ENCODE measurements at places on chromosomes 6 and 20.

- DNase-seq = no peak
Measured at GRCh38 chr20:1735417-1736089, 78.0 kb upstream of the SIRPG start.

- peak; percentile 66 for DNase-seq
Measured at GRCh38 chr6:35294308-35294945, 3.2 kb upstream of the DEF6 start.

DNA sequence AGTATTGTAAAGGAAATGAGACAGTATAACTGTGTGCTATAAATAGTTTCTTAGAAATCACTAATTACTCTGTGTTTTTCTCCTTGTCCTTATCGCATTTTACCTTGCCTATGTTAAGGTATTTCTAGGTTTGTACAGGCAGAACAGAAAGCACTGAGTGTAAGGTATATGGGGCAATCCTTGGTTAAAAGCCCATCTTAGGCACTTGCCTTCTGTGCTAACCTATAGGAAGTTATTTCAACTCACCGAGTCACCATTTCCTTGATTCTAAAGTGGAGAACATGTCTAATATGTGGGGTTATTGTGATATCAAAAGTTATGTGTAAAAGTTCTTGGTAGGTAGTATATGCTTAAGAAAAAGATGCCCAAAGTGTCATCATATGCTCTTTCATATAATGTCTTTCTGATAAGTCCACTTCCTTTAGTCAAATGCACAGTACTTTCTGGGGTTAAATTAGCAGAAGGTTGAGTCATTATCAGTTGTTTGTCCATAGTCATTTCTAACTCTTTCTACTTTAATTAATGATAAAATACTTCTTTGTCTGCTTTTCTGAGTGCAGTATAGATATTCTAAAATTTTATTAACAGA is 276.4 kb downstream of the UTRN start:
- DNase-seq = no peak

GRCh38 chr6:87807475-87807874 is 105.4 kb upstream of the AKIRIN2 start:
- no peak for DNase-seq

- peak; percentile 40 for DNase-seq
Measured at GRCh38 chr6:6878887-6879585, 228.7 kb upstream of the RREB1 start.

DNA sequence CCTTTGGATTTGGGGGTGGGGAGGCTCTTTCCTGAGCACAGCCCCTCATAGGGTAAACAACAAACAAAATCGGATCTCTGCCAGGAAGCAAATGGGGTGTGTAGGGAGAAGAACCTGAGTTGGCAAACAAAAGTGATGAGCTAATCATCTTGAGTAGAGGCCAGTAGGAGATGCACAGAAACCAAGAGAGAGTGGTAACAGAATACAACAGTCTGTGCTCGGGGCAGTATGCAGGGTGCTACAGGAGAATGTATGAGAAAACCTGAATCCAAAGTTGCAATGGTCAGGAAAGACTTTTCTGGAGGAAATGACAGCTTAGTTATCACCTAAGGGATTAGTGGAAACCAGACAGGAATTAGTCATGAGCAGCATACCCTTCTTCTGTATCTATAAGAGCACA is 177.8 kb downstream of the CDKAL1 start:
- DNase-seq = peak; percentile 36

GRCh38 chr20:48325656-48326433 is 502.0 kb downstream of the PREX1 start:
- DNase-seq = no peak

GRCh38 chr20:45300961-45301360 is 5.7 kb upstream of the RBPJL start:
- DNase-seq = peak; percentile 81

DNA sequence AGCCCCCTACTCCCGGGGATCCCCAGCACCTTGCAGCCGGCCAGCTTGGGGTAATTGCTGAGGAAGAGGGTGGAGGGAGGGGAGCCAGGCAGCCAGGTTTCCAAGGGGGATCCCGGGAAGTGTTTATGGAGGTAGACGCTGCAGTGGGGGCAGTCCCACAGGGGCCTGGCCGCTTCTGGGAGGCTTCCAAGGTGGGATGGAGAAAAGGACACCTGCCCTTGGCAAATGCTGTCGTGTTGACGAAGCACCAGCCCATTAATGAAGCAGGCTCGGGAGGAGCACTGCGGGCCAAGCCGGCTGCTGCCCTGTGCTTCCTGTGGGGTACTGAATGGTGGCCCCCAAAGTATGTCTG is 82.4 kb downstream of the TMEM242 start:
- DNase-seq = no peak

GRCh38 chr6:111651185-111652034 is 45.7 kb upstream of the TRAF3IP2 start:
- DNase-seq = no peak

DNA sequence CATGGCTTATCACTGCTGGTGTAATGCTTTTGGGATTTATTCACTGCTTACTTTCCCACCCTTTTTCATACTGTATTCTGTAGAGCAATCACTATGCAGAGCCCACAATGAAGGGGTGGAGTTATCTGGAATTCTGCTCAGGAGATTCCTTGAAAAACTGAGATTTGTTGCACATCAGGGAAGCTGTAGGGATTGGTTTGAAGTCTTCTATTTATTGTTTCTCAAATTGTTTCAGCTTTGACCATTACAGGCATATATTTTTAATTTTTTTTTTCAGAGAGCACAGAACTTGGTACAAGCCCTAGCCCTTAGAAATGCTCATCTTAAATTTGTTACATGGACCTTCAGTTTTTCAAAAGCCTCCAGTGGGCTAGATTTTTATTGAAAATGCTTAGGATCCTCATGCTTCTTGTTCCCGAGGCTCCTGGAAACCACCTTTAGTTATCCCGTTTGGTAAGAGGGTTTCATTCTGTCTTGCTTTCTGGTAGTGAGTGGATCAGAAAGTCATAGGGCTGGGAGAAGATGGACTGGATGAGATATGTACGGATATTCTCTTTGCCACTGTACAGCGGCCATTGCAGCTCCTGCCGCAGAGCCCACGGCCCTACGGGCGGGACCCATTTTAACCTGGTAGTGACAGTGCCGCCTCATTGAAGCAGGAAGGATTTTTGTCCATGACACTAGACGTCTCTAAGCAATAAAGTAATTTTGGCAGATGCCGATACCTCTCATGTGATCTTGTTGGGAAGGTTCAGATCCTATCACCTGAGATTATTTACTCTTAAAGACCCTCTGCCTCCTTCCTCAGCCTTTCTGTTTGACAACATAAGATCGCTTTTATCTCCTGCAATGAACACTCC is 45.3 kb upstream of the ZNF184 start:
- peak; percentile 14 for DNase-seq

GRCh38 chr6:126955621-126956020 is 162.8 kb upstream of the RSPO3 start:
- no peak for DNase-seq

DNA sequence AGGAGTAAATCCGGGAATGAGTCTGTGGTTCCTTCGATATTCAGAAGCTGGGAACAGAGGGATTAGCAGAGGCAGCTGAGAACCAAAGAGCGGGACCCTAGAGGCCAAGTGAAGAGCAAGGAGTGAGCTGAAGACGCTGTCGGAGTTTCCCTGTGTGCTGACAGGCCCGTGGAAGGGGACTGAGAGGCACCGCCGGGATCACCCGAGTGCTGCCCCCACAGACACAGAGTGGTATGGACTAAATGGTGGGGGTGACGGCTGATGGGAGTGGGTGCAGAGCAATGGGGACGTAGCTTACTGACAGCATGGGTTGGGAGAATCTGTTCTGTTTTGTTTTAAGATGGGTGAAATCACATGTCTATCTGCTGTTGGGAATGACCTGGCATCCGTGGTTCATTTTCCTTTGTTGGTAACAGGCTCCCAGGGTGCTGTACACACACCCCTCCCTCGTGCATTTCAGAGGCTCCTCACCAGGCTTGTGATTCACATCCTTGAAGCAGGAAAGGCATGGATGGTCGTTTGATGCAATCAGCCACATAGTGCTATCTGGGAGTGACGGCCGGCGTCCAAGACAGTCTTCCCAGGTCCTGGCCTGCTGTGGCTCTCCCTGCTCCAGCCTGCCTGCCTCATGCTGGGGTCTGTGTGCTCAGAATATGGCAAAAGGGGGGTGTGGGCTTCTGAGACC is 97.4 kb downstream of the THBS2 start:
- no peak for DNase-seq

- no peak for DNase-seq
Measured at GRCh38 chr6:122407712-122408111, 8.3 kb downstream of the HSF2 start.

DNA sequence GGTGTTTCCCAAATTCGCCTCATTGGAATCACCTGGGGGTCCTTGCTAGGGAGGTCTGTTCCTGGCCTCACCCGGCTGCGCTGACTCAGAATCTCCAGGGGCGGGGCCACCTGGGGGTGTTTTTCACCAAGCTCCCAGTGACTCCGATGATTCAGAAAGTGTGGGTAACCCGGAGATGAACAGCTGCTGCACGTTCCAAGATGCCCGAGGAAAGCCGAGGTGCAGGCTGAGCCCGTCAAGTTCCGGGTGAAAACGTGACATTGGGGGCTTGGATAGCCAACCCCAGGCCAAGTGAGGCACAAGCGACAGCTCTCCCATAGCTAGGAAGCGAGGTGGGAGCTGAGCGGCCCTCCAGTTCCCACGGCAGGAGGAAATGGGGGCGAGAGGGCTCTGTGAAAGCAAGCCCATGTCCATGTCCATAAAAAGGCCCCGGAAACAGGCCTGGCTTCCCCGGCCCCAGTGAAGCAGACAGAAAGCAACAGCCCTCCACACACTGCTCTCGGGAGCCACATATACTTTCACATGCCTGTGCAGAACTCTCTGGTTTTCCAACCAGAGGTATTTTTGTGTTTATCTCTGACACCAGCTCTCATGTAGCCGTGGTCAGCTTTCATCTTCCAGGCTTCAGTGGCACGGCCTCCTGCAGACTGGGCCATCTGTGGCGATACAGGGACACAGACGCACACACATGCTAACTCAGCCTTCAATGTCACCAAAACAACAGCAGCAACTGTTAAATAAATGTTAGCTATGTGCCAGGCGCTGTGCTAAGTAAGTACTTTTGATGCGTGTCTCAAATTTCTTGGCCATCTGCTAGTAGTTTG is 90.7 kb upstream of the CCDC28A start:
- peak; percentile 19 for DNase-seq

DNA sequence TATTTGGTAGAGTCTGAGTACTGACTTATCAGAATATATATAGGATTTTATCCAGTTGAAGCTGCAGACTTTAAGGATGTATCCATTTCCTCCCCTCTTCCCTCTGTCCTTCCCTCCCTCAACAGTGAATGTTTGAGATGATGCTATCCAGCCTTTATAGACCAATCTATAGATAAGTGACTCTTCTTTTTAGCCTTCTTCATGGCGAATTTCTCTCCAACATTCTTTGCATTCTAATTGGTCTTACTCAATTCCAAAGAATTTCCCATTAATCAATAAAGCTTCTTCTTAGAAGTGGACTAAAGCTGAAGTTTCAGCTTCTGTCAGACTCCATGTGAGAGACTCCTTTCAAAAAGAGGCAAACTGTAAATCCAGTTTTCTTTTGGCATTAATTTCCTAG is 99.3 kb downstream of the AIG1 start:
- DNase-seq = no peak

DNA sequence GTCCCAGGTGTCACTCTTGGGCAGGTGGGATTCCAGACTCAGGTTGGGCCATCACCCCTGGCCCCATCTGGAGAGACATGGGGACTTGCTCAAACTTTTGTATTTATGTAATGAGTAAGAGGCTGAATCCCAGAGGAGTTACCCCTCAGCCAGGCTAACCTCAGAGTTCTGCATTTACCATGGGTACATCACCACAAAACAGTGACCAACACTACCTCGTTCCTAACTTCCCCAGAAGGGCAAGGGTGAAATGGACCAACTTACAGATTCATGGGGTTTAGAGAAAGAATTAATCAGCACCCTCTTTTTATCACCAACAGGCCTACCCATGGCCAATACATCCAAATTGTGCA is 259.9 kb upstream of the MARCKS start:
- no peak for DNase-seq

- DNase-seq = no peak
Measured at GRCh38 chr6:128099571-128100197, 198.8 kb upstream of the THEMIS start.

DNA sequence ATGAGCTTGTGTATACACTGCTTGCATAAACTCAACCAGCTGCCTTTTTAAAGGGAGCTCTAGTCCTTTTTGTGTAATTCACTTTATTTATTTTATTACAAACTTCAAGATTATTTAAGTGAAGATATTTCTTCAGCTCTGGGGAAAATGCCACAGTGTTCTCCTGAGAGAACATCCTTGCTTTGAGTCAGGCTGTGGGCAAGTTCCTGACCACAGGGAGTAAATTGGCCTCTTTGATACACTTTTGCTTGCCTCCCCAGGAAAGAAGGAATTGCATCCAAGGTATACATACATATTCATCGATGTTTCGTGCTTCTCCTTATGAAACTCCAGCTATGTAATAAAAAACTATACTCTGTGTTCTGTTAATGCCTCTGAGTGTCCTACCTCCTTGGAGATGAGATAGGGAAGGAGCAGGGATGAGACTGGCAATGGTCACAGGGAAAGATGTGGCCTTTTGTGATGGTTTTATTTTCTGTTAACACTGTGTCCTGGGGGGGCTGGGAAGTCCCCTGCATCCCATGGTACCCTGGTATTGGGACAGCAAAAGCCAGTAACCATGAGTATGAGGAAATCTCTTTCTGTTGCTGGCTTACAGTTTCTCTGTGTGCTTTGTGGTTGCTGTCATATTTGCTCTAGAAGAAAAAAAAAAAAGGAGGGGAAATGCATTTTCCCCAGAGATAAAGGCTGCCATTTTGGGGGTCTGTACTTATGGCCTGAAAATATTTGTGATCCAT is 15.3 kb downstream of the TNFAIP3 start:
- no peak for DNase-seq

GRCh38 chr6:82211326-82211725 is 36.2 kb downstream of the IBTK start:
- DNase-seq = no peak

DNA sequence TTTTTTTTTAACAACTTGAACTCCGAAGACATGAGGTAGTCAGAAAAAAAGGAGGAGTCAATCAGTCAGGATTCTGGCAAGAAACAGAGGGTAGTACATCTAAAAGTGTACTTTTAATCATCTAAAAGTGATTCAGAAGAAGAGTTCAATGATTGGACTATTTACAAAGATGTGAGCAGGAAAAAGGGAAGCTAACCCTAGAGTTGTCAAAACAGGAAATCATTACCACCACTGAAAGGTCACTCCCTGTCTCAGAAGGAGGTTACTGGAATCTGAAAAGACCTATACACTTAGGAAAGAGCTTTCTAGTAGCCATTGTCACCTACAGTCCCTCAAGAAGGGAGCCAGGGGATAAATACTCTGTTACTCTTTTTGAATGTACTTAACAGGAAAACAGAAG is 16.7 kb upstream of the LMBRD1 start:
- DNase-seq = no peak

GRCh38 chr6:107731422-107732319 is 92.4 kb downstream of the SCML4 start:
- peak; percentile 40 for DNase-seq
